Pancreas (tissue), 10 donors: ENCODE measurements at places on chromosomes 5 and 9. TPM values are rescaled to one million over a fixed set of nuclear protein-coding genes. Genes with fewer than 3 reads are reported as not detected.

GRCh38 chr5:107666051-107666655, 4.6 kb downstream of the EFNA5 start:
- no peak for DNase-seq
- H3K4me1 ChIP-seq: peaks cover 9% of the 10 kb centered on the region
- no peaks in the 10 kb centered on the region for H3K27me3 ChIP-seq
- no peak overlapping the region for H3K4me3 ChIP-seq

- no peak overlapping the region for H3K4me3 ChIP-seq
- no peaks in the 10 kb centered on the region for H3K4me1 ChIP-seq
- H3K27me3 ChIP-seq: no peaks in the 10 kb centered on the region
These were observed 38.5 kb downstream of the VPS13A start for GRCh38 chr9:77215874-77216273.

- no peaks in the 10 kb centered on the region for H3K27me3 ChIP-seq
- peak; percentile 45 for DNase-seq
- peak overlapping the region; percentile 39 for H3K27ac ChIP-seq
- H3K4me3 ChIP-seq: no peak overlapping the region
These were observed 228.9 kb downstream of the FANCC start for GRCh38 chr9:95088421-95089161.

DNA sequence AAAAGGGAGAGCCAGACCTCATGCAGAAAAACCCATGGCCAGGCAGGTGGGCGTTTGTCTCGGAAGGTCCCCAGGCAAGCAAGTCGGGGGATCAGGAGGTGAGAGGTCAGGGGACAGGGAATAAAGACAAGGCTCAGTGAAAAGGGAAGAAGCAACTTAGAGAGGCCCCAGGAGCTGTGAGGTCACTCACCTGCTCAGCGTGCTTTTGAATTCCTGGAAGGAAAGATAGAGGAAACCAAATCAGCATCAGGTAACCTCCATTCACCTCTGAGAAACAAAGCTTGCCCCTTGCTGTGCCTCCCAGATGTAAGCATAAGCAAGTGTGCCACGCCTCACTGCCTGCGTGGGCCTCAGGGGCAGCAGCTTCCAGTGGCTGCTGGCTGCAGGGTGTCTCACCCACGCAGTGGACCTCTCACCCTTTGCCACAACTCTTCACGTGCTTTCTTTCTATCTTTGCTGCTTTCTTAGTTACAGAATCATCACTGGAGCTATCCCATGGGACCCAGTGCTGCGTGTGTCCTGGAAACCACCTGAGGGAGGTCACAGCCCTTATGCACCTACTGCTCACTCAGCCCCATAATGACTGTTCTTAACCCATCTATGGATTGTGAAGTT, 6.0 kb downstream of the TRIM7 start:
- H3K27ac ChIP-seq: no peak overlapping the region
- no peaks in the 10 kb centered on the region for H3K36me3 ChIP-seq
- no peaks in the 10 kb centered on the region for H3K4me1 ChIP-seq
- no peaks in the 10 kb centered on the region for H3K27me3 ChIP-seq

DNA sequence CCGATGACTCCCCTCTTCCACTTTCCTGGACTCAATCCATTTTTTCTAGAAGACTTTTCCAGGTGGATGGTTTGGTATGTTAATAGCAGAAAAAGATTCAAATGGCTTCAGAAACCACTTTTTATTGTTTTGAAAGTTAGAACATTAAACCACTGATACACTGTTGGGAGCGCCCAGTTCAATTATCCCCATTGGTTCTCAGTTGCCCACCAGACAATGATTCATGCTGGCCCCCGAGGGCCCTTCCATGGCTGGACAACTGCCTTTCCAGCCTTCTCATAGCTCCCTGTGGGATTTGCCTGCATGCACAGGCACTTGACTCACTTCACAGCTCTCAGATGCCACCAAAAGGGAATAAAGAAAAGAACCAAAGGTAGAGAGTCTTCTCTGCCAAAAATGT, 21.3 kb upstream of the ANKRD34B start:
- H3K27me3 ChIP-seq: no peaks in the 10 kb centered on the region
- no peak overlapping the region for H3K4me3 ChIP-seq
- no peak for DNase-seq
- no peaks in the 10 kb centered on the region for H3K4me1 ChIP-seq
- no peaks in the 10 kb centered on the region for H3K36me3 ChIP-seq

- no peak overlapping the region for H3K4me3 ChIP-seq
- H3K4me1 ChIP-seq: no peaks in the 10 kb centered on the region
- no peak for DNase-seq
- no peak overlapping the region for H3K27ac ChIP-seq
- H3K36me3 ChIP-seq: no peaks in the 10 kb centered on the region
- no peaks in the 10 kb centered on the region for H3K27me3 ChIP-seq
These were observed 89.9 kb upstream of the GLIS3 start for GRCh38 chr9:4389755-4390154.

The FCN2 gene
- total RNA-seq: 0.23 TPM

The FBXO10 gene
- 7.4 TPM for total RNA-seq

- H3K4me3 ChIP-seq: no peak overlapping the region
- no peaks in the 10 kb centered on the region for H3K36me3 ChIP-seq
- H3K27ac ChIP-seq: no peak overlapping the region
- DNase-seq: no peak
- H3K4me1 ChIP-seq: no peaks in the 10 kb centered on the region
These were observed 17.9 kb downstream of the SLCO4C1 start for GRCh38 chr5:102278231-102278630.

DNA sequence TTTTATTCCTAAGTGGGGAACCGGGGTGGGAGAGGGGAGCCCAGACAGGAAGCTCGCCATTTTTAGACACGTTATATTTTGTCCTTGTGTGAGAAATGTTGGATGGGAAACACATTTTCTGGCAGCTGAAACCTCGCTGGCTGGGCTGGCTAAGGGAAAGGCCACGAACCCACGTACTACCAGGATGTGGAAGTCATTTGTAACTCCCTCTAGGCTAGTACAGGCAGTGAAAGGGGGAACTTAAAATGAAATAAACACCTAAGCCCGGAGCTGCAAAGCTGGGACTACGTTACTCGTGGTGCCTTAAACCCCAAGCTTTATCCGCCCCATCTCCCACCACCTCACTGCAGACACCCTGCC, 42.5 kb downstream of the TMEM174 start:
- no peaks in the 10 kb centered on the region for H3K36me3 ChIP-seq
- H3K4me3 ChIP-seq: no peak overlapping the region
- no peaks in the 10 kb centered on the region for H3K4me1 ChIP-seq
- peaks cover 3% of the 10 kb centered on the region for H3K27me3 ChIP-seq
- no peak for DNase-seq
- no peak overlapping the region for H3K27ac ChIP-seq

The PSD2 gene
- total RNA-seq: 0.08 TPM

GRCh38 chr9:37619806-37620205, 27.4 kb upstream of the TOMM5 start:
- no peaks in the 10 kb centered on the region for H3K27me3 ChIP-seq
- no peak overlapping the region for H3K27ac ChIP-seq
- H3K4me1 ChIP-seq: no peaks in the 10 kb centered on the region
- H3K4me3 ChIP-seq: no peak overlapping the region
- no peak for DNase-seq

The SOX30 gene
- not detected for total RNA-seq

The GPR151 gene
- not detected for total RNA-seq
